ENCODE measurements at places on chromosomes 16 and 17. TPM values are rescaled to one million over a fixed set of nuclear protein-coding genes. Genes with fewer than 3 reads are reported as not detected.

DNA sequence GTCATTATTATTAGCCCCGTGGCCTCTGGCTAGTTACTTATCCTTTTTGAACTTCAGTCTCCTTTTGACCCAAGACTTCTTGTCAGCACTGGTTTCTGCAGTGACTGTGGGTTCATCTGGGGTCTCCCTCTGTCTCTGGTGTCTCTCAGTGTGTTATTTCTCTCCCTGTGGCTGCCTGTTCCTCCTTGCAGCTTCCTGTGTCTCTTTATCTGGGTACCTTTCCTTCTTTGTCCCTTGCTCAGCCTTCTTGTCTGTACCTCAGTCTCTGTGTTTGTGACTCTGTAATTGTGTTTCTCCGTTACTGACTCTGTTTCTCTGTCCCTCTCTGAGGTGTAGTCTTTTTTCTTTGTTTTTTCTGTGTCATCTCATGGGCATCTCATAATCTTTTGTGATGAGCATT is 102.6 kb upstream of the CDH11 start:
- DNase-seq: no peak

Gene KRTAP4-5
- not detected for total RNA-seq

GRCh38 chr17:7834542-7834956 is 532 bp downstream of the KDM6B start:
- DNase-seq: peak; percentile 39

Gene GGT6
- not detected for total RNA-seq

Gene STH
- not detected for total RNA-seq

Gene KRT24
- total RNA-seq: not detected

Gene KRT23
- total RNA-seq: not detected

DNA sequence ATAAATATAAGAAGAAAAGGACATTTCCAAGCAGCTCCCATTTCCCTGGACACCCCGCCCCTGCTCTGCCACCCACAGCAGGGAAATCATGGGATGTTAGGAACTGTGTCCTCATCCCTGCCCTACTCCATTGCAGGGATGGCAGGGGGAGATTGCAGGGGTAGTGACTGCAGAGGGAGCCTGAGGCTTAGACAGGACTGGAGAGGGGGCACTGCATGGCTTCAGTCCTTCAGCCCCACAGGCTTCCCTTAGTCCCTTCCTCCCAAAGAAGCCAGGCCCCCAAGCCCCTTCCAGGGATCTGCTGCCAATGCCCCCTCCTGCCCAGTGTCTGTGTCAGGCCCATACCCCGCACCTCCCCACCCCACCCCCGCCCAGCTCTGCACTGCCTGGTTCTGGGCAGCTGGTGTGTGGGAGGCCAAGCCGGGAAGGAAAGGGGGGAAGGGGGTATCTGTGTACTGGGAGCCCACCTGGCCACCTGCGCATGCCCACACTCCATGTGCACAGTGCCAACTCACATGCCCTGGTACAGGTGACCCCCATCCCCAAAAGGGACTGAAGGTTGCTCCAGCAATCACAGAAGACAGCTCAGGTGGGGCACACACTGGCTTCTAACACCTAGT is 3.3 kb downstream of the RUNDC3A start:
- no peak for DNase-seq

DNA sequence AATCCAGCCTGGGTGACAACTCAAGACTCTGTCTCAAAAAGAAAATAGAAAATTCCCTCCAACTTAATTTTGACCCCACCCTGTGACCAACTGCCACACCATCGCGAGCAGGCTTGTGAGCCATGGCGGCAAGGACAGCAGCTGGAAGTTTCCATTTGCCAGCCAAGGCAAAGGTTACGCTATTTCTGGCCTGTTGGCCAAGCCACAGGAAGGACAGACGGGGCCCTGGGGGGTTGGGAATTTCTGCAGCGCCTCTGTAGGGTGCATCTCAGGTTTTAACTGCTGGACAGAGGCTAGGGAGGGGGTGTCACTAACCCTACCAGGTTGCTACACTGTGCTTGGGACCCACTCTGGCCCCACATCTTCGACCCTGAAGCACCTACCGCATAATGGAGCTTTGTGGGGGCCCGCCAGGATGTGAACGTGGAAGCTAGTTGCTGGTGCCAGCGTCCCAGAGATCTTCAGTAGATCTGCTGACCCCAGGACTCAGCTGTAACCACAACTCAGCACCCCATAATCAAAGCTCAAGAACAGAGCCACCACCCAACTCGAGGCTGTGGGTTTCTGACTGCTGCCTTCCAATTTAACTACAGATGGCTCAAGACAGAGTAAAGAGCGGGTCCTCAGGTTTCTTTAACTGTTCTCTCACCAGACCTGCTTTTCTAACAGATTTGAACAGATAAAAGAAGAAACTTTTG is 10.9 kb downstream of the KIFC3 start:
- DNase-seq: no peak

DNA sequence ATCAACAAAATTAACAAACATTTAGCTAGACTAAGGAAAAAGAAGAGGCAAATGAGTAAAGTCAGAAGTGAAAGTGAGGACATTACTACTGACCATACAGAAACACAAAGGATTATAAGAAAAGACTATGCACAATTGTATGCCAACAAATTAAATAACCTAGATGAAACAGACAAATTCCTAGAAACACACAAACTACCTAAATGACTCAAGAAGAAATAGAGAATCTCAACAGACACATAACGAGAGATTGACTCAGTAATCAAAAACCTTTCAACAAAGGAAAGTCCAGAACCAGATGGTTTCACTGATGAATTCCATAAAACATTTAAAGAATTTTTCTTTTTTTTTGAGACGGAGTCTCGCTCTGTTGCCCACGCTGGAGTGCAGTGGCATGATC is 35.7 kb upstream of the MYLK3 start:
- no peak for DNase-seq

Gene TOP2A
- 402 TPM for total RNA-seq

GRCh38 chr17:81394921-81395599 is at the start of gene BAHCC1:
Gene BAHCC1, plus strand, starts transcription at chr17:81395457. Its CDS starts 4,283 bp downstream, at chr17:81399740.
- peak; percentile 100 for DNase-seq

Gene TNS4
- total RNA-seq: 0.24 TPM

DNA sequence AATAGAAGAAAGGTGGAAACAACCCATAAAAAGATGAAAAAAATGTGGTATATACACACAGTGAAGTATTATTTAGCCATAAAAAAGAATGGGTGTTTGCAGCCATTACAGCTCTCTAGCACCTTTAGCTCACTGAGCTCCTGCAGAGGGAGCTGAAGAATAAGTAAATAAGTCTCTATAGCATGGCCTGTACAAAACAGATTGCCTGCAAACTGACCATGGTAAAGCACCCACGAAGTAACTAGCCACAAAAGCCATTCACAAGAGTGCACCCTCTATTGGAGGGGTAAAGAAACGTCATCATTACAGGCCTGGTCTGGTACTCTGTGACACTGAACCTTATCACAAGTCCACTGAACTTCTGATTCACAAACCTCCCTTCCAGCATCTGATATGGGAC is 76.3 kb downstream of the USP32 start:
- no peak for DNase-seq

Gene OR4D1
- total RNA-seq: not detected

Gene WNT9B
- 0.06 TPM for total RNA-seq

Gene MEIOC
- 0.27 TPM for total RNA-seq

DNA sequence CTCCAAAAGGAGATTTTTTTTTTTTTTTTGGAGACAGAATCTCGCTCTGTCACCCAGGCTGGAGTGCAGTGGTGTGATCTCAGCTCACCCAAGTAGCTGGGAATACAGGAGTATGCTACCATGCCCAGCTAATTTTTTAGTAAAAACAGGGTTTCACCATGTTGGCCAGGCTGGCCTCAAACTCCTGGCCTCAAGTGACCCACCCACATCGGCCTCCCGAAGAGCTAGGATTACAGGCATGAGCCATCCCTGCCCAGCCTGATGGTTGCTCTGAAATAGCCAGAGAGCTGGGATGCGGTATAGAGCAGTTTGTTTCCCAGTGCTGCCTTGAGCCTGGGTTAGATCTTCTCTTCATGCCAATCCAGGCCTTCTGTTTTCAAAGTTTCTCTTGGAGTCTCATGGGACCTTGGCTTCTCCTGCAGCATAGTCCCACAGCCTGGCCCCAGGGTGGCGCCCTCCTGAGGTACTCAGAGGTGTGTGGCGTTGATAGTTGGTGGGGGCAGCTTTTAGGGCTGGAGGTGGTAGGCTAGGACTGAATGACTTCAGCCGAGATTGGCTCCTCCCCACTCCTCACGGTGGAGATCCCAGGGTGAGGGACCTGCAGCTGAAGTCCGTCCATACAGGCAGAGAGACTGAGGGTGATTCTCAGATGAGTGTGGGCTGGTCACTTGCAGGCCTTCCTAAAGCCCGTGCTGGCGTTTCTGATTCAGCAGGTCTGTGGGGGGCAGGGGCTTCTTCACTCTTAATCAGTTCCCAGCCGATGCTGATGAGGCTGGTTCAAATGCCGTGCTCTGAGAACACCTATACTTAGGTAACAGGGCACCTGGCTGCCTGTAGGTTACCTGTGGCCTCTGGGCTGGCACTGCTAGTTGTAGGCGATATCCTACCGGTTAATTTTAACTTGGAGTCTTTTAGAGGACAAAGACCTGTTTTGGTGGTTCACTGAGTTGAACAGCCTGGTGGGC is 52.0 kb downstream of the TNFRSF13B start:
- no peak for DNase-seq

Gene NPB
- 0.97 TPM for total RNA-seq

Gene MATCAP1
- total RNA-seq: 4.6 TPM

DNA sequence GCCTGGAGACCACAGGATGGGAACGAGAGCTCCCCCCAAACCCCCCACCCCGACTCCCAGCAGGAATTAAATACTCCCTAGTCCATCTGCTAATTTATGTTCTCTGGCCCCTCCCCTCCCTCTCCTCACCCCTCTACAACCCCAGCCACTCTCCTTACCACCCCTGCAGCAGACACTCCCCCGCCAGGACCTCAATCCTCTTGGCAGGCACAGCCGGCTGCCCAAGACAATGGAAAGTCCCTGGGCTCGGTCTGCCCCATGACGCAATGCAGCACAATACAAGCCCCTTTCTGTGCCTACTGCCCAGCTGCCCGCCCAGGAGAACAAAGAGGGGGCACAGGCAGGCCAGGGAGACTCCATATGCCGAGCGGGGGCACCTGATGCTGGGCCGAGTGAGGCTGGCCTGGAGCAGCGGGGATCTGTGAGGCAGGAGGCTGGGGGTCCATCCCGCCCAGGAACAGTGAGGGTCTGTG is 30.3 kb upstream of the CDC42EP4 start:
- peak; percentile 99 for DNase-seq

DNA sequence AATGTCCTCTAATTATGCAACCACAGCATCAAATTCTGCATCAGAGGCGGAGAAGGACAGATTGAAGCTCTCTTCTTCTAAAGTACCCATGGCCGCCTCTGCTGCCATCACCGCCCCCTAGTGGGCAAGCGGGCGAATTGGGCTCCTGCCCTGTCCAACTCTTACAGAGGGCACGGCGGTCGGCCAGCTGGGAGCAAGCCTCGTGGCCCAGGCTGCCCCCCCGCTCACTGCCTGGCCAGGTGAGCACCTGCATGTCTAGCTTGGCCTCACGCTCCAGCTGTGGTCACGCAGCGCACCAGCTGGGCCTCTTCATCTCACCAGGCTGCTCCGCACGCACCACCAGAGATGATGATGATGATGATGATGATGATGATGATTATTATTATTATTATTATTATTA is 146.1 kb upstream of the TOM1L1 start:
- no peak for DNase-seq

DNA sequence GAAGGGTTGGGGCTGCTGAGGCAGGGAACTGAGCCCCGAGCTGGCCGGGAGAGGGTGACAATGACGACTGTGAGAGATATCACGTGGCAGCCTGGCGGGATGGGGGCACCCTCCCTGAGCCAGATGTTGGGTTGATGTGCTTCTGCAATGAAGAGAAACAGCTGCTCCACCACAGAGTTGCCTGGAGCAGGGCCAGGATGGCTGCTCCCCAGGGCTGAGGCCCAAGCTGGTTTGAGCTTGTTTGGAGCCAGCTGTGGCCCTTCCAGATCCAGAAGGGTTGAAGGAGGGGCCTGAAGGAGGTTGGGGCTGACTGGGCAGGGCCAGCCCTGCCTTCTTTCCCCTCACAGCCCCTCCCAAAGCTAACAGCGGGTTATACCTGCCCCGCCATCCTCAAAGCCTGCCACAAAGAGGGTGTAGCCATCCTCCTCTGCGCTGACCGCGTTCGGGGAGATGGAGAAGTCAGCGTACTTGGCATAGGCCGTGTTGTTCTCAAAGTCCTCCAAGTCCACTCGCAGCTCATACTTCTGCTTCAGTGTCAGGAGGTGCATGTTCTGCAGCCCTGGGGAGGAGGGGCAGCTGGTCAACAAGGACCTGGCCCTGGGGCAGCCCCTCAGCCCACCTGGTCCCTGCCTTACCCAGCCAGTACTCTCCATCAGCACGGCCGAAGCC is 2.1 kb downstream of the MFAP4 start:
- peak; percentile 46 for DNase-seq

Gene CAVIN1
- total RNA-seq: 215 TPM

DNA sequence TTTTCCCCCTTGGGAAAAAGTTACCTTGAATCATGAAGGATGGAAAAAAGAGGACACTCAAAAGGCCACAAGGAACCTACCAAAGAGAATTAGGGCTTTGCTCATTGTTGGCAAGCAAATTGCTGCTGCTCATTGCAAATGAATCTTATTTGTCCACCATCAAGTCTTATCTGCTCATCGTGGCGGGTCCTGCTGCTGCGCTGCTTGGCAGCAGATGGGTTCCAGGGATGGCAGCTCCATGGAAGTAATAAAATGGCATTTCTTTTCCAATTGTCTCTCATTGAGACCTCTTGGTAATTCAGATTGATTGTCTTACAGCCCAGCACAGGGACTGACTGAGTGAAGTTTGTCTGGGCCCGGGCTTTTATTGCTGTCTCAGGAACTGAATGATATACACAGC is 118.7 kb downstream of the MRM1 start:
- no peak for DNase-seq

DNA sequence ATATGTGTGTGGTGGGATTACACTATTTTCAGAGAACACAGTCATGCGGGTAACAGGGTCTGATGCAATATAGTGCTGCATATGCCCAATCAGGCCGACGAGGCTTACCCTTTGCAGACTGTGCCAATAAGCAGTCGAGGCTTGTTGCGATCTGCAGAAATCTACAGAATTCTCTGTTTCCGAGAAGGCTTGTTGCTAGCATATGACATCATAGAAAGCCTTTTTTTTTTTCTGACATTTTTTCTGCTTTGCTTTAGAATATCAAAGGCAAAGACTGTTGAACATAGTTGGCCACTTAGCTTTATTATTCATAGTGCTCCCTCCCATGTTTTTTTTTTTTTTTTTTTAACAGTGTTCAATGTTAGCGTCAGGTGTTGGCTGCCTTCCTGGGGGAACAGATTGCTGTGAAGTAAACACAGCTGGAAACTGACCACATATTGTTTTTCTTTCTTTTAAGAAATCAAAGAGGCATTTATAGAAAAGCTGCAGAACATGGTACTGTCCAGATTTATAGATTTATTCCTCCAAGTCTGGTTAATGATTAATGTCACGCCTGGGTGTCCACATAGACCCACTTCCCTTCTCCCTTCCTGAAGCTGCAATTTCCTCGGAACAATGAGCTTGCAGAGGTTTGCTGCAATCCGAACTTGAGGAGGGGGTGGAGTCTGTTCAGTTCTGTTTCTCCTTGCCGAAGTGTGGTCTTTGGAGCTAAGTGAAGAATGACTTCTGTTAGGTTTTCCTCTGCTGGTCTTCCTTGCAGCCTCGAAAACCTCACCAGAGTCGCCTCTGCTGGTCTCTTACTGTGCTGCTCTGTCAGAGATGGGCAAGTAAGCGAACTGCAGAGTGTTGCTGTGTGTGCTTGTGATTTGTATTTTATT is 87.3 kb downstream of the MAP2K6 start:
- DNase-seq: no peak

GRCh38 chr16:86428729-86429517 is 81.4 kb upstream of the FOXF1 start:
- no peak for DNase-seq
